ENCODE measurements at places on chromosomes 1 and 21.

- no peak for DNase-seq
Measured at GRCh38 chr1:246448373-246448772, 58.7 kb downstream of the SMYD3 start.

- DNase-seq: no peak
Measured at GRCh38 chr1:179187043-179187442, 42.4 kb downstream of the ABL2 start.

- no peak for DNase-seq
Measured at GRCh38 chr1:5497503-5497902, 494.7 kb downstream of the NPHP4 start.

DNA sequence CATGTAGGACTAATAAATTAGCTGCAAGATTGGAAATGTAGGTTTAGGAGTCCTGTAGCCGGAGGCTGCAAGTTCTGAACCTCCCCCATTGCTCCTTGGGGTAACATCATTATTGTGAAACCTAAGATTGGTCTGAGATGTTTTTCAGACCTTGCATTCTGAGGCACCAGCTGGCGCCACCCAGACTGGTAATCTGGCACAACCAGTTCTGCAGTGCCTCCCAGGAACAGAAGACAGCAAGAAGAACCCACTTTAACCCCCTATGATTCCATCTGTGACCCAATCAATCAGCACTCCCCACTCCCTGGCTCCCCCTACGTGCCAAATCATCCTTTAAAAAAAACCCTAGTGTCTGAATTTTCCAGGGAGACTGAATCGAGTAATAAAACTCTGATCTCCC is 11.6 kb upstream of the DNAJC6 start:
- DNase-seq: no peak

- no peak for DNase-seq
Measured at GRCh38 chr1:108897865-108898720, 21.3 kb downstream of the GPSM2 start.

GRCh38 chr1:203612932-203613682 is 13.5 kb upstream of the ATP2B4 start:
- DNase-seq: no peak

DNA sequence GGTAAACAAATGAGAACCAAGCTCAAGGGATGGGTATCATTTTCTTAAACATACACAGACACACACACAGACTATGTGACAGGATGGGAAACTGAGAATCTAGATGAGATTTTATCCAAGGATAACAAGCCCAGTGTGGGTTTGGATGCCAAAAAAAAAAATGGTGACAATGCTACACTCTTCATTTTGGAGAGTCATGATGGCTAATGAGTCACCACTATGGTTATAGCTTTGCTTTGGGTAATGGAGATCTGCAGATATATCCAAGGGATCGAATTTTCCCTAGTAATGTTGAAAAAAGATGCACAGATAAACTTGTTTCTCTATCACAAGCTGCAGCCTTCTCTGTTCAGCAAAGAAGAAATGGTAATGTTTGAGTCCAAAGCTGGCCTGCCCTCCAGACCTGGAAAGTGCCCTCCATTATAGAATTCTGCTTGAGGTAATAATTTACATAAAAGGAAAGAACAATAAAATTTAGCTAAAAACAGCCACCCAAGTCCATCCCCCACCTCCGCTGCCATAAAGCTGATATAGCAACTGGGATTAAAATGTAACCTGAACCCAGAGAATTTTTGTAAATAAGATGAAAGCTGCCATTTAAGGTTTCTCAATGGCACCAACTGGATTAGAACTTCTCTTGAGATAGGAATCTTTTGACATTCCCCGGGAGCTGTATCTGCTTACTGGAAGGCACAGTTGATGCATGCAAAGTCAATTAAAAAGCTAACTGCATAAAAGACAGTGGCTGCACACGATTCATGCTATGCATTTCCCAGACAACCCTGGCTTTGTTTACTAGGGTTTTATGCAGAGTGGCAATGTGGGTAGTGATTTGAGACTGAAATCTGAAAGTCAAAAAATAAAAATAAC is 395.2 kb upstream of the LYPLAL1 start:
- DNase-seq: no peak

Measured in stimulated activated CD4-positive, alpha-beta T cell treated with anti-CD3 and anti-CD28 coated beads, Interleukin-12 subunit alpha, Interleukin-12 subunit beta, amount 100 ng/mL, for 24 hours (primary cell).